NT2/D1 (cell line): ENCODE measurements at places on chromosomes 5 and 9.

- DNase-seq = no peak
These were observed 154.2 kb upstream of the TSLP start for GRCh38 chr5:110917161-110917875.

DNA sequence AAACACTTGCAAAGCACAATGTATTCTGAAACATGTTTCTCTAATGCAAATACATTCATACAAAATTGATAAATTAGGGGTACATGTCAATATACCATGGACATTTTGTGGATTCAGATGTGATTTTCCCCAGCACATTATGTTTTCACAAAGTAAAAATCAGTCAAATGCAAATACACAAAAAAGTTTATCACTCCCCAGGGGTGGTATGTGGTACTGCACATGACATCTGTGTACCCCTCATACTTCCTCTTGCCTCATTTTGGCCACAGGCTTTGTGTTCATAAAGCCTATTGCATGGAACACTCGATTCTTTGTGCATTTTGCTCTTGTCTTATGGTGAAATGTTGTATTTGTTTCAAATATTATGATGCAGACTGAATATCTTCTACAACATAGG is 116.8 kb upstream of the PDE4D start:
- no peak for DNase-seq

DNA sequence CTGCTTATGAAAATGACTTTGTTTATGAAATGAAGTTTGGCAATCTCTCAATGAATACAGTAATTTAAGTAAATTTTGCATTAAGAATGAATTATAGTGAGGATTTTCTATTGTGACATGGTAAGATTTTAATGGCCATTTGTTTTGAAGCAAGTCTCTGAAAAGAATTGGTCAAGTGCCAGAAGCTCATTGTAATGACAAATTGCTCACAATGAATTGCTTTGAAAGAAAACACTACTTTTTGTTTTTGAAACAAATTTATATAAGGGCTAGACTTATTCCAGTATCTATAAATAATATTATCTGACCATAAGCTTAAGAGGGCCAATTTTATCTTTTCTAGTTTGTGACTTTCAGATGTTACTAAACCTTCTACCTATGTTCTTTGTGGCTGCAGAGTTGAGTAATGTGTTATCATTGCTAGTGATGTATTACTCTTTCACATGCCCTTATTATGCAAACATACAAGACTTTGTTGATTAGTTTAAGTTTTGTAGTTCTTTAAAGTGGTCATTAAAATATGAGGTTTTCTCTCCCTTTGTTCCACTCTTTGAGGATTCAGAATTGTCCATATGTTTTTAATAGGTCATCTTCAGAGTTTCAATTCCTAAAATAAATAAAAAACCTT is 93.0 kb upstream of the ZNF608 start:
- no peak for DNase-seq

- no peak for DNase-seq
These were observed 4.5 kb upstream of the PCDH1 start for GRCh38 chr5:141882594-141883183.

DNA sequence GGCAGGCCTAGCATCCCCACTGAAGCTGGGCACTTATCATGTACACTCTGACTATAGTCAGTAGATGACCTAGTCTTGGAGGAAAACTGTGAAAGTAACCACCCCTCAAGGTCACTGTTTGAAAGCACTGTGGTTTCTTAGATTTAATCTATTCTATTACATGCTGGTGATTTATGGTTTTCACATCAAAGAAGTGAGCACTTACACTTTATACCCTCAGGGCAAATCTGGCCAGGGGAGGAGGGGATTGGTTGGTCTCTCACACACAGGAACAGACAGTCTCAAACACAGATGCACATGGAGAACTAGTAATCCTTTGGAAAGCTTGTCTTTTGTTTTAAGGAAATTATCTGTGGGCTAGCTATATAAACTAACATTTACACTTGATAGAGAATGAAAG is 17.9 kb upstream of the SPIN1 start:
- no peak for DNase-seq

DNA sequence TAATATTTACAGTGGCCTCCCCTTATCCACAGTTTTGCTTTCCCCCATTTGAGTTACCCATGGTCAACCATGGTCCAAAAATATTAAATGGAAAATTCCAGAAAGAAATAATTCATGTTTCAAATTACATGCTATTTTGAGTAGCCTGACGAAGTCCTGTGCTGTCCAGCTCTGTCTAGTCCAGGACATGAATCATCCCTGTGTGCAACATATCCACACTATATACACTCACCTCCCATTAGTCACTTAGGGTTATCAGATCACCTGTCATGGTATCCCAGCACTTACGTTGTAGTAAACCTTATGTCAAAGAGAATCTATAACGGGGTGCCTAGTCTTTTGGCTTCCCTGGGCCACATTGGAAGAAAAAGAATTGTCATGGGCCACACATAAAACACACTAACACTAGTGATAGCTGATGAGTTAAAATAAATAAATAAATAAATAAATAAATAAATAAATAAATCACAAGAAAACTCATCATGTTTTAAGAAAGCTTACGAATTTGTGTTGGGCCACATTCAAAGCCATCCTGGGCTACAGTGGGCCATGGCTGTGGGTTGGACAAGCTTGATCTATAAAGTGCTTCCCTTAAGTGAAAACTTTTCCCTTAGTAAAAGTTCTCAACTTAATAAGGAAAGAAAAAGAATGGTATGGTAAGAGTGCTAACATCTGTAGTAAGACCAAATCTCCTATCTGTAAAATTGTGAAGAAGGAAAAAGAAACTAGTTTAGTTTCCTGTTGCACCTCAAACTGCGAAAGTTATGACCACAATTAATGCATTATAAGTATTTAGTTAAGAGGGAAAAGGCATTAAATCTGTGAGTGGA is 15.9 kb upstream of the OMD start:
- DNase-seq = no peak

- no peak for DNase-seq
These were observed 22.9 kb downstream of the TRIM14 start for GRCh38 chr9:98096091-98096490.

DNA sequence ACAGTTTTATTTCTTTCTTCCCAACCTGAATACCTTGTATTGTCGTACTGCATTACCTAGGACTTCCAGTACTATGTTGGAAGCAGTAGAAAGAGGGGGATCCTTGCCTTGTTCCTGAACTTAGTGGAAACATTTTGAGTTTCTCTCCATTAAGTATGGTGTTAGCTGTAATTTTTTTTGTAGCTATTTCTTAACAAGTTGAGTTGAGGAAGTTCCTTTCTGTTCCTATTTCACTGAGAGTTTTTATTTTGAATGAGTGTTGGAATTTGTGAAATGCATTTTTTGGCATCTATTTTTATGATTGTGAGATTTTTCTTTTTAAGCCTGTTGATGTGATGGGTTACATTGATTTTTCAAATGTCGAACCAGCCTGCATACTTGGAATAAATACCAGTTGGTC is 49.0 kb downstream of the FSD1L start:
- no peak for DNase-seq

GRCh38 chr5:159091596-159092331 is 8.0 kb downstream of the EBF1 start:
- no peak for DNase-seq

DNA sequence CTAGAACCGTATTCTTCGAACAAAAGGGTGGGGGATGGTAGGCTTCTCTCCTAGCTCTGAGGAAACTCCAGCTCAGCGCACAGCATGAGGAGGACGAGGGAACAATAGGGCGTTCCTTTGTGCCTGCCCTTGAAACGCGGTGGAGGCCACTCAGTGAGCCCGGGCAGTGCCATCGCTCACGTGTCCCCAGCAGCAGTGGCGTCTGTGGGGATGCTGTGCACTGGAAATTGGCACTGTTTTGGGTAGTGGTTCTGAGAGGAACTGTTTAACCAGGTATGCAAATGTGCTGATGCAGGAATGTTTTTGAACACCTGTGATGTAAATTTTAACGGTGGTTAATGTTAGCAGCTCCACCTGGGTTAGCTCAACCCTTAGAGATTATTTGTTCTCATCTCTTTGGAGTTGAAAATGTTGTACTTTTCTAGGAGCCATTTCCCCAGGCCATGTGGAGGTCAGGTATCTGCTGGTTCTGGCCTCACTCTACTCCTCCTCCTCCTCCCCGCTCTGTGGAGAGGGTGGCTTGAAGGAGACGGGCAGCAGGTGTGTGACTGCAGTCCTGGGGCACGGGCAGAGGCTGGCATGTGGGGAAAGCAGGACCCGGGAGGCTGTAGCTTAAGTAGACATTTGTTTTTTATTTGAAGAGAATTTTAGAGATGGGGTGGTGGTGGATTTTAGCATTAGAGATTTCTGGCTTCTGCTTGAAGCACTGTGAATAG is 48.3 kb downstream of the EHMT1 start:
- peak; percentile 84 for DNase-seq

DNA sequence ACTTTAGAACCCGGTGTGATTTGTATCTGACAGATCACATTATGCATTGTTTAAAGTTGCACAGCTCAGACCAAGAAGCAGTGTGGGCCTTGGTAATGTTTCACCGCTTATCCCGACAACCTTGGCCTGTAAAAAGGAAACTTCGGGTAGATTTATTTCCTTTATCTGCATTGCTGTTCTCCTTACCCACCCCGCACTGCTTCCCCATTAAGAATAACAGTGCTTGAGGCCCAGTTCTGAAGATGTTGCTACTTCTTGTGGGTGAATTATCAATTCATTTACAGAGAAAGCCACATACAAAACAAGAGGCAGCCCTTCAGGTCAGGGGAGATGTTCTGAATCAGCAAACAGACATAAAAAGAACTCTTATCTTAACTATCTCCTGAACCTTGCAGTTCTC is 8.4 kb downstream of the SMARCA2 start:
- DNase-seq = no peak

DNA sequence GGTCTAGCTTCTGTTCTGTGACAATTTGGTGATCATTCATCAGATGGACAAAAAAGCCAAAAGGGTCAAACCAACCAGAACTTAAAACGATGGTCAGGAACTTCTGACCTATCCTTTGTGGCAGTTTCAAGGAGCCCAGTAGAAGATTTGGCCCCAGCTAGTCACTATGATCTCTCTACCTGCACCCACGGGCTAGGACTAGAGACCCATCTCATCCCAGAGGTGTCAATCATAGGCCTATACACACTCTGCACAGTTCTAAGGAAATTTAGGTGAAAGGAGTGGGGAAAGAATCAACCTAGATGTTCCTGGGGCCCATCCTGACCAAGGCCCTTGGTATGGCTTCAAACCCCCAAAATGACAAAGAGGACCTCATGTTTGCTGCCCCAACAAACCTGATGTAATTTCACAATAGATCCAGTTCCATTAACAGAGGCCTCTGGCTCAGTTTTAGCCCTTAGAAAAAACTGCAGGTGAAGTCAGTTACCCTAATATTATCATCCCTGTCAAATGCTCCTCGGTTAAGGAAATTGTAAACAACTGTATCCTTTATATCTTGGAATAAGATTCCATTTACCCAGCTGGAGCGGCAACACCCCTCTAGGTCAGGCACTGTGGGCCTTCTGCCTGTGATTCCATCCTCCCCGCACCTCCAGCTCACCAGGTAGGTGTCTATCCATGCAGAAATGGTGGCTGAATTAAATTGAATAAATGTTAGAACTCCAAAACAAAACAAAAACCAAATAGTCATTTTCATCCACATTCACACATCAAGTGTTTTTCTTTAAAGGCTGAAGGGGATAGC is 138.7 kb downstream of the ENC1 start:
- no peak for DNase-seq

DNA sequence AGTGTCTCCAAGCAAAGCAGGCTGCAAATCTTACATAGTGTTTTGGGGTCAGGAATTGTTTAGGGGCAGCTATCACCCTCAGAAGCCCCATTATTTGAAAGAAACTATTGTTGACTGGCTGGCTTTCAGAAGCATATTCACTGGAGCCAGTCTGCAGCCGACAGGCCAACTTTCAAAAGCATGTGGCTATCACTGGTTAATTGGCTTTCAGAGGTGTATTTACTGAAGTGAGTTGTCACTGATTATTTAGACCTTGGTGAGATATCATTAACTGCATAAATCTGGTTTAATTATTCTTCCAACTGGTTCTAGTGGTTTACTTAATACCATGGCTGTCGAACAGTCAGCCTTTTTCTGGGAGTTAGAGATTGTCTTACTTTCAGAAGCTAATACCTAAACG is 247.0 kb downstream of the CWC27 start:
- DNase-seq = no peak

DNA sequence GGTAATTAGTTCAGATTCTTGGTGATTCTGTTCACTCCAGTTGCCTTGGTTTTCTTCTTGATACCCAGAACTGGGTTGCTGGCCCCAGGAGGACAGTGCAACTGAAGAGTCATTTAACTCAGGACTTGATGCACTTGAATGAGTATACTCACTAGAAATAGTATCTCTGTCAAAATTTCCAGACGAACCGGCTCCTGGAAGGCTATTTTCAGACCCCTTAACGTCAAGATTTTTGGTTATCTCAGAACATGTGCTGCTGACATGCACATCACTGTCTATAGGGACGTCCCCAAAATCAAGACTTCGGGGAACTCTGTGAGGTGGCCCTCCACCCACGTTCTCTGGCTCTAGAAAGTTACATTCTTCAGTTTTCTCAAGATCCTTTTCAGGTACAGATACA is 56.7 kb upstream of the PCA3 start:
- no peak for DNase-seq

GRCh38 chr9:131361202-131361833 is 32.6 kb upstream of the PRRC2B start:
- DNase-seq = no peak

- DNase-seq = no peak
These were observed 13.5 kb upstream of the B4GALT1 start for GRCh38 chr9:33180526-33181184.

- DNase-seq = no peak
These were observed 917.0 kb downstream of the CDH9 start for GRCh38 chr5:26121338-26121737.

DNA sequence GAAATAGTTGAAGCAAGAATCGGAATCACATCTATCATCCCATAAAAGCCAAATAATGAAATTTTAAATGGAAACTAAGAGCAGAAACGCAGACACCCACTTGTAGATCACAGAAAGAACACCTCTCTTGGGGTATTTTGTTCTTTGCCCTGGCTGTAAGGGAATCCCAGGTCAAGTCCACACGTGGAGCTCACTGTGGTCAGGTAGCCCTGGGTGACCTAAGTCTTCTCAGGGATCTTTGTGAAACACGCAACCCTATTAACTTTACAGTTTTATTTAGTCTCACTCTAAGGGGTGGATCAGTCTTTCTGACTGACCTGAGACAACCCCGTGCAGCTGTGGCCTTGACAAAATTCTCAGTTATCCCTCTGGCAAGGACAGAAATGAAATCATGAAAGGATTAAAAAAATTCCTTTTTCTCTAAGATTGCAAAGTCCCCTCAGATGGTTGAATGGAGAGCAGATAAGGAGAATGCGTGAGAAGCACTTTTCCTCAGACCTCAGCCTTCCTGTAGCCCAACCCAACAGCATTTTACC is 111.6 kb downstream of the NREP start:
- no peak for DNase-seq

GRCh38 chr5:115671939-115672338 is 46.1 kb upstream of the TMED7 start:
- no peak for DNase-seq

- no peak for DNase-seq
These were observed 244.1 kb upstream of the TNC start for GRCh38 chr9:115362101-115362500.
